ENCODE measurements at places on chromosomes 12 and 14.

GRCh38 chr12:77372494-77372893, 307.1 kb upstream of the E2F7 start:
- no peak for DNase-seq

DNA sequence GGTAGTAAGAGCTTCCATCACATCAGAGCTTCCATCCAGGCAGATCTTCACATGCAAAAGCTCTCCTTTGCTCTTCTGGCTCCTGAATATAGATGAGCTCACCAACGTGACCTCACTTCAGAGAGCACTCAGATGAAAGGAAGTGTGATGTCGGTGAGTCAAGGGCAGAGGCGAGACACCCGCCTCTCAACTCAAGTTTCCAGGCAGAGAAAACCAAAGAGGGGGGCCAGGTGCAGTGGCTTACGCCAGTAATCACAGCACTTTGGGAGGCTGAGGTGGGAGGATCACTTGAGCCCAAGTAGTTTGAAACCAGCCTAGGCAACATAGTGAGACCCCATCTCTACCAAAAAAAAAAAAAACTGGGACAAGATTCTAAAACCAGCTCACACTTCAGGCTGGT, 126.9 kb downstream of the DUSP6 start:
- no peak for DNase-seq

GRCh38 chr14:104647467-104648043, 41.9 kb upstream of the INF2 start:
- DNase-seq = no peak

DNA sequence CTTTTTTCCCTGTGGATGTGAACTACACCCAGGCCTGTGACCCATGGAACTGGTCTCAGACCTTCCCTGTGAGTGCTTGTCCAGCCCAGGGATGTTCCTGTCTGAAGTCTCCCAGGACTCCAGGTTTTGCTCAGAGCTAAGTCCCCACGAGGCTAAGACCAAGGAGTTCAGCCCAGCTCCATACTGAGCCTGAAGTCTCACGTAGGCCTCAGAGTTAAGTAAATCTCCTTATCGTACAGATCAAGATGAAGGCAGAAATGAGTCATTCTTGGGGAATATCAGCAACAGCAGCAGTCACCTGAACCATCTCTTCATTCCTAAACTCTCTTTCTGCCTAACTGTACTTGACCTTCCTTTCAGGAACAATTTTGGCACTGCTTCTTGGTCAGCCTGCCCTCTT, 139.8 kb downstream of the ANO6 start:
- DNase-seq = no peak

- no peak for DNase-seq
Measured at GRCh38 chr14:27686137-27686536, 1080.5 kb upstream of the FOXG1 start.

DNA sequence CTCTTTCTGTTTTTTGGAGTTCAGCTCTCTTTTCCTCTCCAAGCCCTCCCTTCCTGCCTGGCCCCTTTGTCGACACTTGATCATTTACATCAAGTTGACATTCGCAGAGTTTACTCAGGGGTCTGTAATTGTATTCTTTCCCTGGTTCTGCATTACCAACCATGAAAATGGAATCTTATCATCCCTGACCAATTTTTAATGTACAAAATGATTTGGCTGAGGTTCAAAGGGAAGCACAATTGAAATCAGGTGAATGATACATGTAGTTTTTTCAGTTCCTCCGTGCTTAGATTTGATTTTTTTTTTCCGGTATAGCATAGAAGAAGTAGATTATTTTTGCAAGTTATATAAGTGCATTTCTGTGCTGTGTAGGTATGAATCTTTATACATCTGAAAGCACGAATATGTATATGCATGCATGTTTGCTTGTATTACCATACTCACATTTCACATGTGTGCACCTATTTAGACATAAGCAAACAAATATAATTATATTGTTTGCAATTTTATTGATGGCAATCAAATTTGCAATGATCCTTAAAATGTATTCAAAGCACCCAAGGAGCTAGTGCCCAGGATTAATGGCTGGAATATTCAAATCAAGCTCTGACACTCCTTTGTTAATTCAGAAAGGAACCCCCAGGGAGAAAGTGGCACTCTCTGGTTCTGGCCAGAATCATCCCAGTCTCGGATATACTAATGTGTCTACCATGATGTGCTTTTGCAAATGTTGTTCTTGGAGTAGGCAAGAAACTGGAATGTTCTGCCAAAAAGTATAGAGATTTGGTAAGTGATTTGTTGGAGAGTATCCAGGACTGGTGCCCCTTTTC, 189.3 kb downstream of the VRK1 start:
- DNase-seq = no peak

DNA sequence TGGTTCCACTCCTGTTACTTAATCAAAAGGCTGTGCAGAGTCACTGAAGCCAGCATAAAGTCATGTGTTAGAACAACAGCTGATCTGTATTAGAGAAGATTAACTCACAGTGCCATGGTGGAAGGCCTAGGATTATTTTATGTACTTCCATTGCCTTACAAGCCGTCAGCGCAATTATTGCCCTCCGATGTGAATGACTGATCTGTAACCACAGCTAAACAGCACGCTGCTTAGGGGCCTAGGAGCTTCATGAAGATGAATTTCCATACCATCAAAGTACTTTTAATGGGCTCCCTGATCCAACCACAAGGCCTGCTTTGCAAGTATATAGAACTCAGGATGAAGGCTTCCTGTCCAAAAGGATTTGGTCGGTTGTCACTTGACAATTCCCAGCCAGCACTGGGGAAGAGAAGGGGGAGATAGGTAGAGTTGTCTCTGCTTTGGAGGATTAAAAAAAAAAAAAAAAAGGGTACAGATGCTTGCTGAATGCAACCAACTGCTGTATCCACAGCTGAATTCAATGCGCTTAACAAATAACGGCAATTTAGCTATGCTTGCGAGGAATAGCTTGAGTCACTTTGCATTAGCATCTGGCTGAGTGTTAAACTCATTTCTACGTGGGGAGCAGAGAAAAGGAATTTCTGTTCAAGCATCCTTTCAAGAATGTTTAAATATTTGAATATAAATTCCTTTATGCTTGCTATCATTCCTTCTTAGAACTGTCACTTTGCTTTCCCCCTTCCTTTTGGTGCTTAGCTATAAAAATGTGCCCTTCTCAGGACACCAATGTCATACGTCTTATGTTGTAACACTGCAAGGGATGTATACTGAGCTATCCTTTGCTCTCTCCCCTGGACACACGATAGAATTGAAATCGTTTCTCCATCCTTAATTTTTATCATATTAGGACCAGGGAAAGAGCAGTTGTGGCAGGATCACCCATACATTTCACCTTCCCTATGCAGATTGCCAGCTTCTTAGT, 387.8 kb downstream of the SOX5 start:
- DNase-seq = no peak

GRCh38 chr12:109720152-109720856, 6.7 kb downstream of the FAM222A start:
- no peak for DNase-seq

DNA sequence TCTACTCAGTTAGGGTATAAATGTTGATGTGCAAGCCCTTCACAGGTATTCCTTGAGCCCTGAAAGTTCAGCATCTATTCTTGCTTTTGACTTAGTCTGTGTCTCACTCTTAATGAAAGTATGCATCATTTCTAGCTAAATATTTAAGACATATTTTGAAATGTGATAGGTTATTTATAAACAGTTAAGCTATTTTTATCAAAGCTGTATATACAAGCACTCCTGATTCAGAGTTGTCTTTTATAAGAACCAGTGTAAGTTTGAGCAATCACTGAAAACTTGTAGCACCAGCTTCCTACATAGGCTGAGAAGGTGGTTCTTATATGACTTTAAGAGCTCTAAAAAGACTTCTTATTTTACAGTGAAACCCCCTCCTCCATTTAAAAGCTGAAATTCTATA, 98.6 kb downstream of the MYF5 start:
- no peak for DNase-seq

DNA sequence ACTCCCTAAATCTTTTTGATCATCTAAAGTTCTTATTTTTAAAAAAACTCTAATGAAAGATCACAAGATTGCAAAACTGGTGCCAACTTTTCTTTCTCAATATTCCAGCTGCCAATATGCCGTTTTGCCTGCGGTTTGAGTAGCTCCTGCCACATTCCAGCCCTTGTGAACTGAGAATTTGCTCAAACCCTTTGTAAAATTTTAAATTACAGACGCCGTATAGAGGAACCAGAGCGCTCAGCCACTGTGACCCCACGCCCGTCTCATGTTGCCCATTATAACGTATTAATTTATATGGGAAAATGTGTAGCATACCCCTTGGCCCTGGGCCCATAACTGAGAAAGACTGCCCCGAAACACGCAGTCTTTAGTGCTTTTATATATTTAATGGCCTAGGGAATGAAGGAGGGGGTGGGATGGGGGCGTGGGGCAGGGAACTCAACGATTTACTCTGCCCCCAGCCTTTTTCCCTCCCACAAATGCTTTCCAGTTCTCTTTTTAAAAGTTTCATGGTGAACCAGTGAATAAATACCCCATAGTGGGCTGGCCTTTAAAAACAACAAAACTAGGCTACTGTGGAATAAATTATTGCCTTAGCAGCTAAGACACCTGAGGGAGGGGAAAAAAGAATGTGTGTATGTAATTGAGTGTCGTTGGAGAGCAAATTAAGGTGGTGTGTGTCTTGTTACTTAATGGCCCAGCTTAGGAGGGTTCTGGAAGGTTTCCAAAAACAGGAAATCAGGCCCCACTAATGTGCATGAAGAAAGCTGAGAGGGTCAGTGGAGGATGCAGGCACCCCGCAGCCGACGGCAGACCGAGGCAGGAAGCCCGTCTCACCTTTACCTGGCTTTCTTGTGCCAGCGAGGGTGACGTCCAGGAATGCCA, 45.7 kb upstream of the RFLNA start:
- no peak for DNase-seq

DNA sequence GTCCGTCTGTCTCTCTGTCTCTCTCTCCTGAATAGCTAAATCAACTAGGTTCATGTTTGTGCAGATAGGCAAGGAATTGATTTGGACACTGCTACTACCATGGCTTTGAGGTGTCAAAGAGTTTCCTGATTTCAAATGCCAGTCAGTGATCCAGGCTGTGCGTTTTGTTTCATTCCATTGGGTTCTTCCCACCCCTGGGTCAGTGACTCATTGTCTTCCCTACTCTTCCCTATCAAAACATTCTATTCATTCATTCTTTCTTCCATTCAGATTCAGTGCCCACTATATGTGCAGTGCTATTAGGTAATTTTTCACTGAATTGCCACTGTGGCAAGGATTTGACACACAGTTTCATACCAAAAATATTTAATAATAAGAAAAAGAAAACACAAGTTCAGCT, 50.4 kb downstream of the RPH3A start:
- no peak for DNase-seq

DNA sequence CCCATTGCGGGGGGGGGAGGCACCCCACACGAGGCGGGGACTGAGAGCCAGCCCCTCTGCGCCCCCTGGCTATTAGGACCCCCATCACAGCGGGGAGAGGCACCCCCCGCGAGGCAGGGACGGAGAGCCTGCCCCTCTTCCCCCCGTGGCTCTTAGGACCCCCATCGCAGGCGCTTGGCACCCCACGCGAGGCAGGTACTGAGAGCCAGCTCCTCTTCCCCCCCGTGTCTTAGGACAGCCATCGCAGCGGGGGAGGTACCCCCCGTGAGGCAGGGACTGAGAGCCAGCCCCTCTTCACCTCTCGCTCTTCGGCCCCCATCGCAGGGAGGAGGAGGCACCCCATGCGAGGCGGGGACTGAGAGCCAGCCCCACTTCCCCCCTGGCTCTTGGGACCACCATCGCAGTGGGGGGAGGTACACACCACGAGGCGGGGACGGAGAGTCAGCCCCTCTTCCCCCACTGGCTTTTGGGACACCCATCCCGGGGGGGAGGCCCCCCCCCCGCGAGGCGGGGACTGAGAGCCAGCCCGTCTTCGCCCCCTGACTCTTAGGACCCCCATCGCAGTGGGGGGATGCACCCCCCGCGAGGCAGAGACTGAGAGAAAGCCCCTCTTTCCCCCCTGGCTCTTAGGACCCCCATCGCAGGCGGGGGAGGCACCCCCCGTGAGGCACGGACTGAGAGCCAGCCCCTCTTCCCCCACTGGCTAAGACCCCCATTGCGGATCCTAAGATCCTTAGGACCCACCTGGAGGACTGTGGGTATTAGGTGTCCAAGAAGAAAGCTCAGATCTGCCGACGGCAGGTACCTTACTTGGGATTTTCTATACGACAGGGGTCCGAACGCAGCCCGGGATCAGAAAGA, 198.6 kb upstream of the PZP start:
- DNase-seq = no peak

- DNase-seq = no peak
Measured at GRCh38 chr12:46898989-46899388, 73.2 kb upstream of the SLC38A4 start.

GRCh38 chr14:78401866-78402265, 231.7 kb downstream of the NRXN3 start:
- DNase-seq = no peak

DNA sequence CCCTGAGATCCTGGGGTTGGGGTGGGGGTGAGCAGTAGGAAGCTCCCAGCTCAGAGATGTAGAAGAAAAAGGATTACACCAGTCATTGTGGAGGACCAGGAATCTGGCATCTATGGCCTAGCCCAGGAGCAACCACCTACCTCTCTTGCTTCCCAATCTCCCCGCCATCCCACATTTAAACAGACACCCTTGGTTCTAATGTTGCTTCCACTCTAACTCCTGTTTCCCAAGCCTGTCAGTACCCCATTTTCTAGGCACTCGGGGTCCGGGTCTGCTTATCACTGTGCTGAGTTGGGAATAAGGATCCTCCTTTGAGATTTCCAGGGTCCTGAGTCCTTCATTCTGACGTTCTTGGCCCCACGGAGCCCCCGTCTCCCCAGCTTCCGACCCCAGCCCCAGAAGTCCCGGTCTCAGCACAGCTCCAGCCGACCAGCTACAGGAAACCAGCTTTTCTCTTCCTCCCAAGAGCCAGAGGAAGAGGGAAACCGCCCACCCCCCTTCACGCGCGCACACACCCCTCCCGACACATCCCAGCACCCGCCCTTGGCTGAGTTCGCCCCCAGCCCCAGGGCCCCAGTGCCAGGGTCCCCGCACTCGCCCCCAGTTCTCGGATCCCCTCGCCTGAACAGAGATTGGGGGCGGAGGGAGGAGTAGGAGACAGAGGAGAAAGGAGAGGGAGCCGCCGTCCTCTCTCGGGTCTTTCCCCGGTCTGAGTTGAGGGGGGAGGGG, 1.2 kb downstream of the ITGA5 start:
- no peak for DNase-seq

DNA sequence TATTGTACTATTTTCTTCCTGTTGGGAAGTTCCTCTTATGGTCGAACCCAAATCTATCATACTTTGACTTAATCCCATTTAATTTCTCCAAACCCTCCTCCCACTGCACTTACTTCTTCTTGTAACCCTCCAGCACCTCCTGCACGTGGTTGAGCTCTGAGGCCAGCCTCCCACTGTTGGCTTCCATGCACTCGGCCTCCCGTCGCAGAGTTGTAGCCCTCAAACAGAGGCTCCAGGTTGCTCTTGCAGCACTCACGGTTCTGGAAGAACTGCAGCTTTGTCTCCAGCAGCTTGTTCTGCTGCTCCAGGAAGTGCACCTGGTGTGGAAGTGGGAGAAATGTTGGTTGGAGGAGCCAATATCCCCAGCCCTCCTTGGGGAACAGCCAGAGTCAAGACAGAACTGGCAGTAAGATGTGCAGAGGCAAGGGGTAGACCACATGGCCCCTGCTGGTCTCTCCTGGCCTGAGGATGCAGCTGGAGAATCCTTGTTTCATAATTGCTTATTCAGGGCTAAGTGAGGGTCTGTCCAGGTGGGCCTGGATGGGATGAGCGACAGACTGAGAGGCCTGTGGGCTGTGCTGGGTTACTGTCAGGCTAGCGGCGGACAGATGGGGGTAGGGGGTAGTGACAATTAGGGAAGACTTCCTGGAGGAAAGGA, 18.4 kb upstream of the KRT86 start:
- DNase-seq = no peak

Measured in GM12891 (cell line).